Astrocyte of the cerebellum (primary cell): ENCODE measurements at places on chromosomes 12 and 14.

- no peak for DNase-seq
Measured at GRCh38 chr14:94269156-94269555, 23.9 kb downstream of the SERPINA10 start.

DNA sequence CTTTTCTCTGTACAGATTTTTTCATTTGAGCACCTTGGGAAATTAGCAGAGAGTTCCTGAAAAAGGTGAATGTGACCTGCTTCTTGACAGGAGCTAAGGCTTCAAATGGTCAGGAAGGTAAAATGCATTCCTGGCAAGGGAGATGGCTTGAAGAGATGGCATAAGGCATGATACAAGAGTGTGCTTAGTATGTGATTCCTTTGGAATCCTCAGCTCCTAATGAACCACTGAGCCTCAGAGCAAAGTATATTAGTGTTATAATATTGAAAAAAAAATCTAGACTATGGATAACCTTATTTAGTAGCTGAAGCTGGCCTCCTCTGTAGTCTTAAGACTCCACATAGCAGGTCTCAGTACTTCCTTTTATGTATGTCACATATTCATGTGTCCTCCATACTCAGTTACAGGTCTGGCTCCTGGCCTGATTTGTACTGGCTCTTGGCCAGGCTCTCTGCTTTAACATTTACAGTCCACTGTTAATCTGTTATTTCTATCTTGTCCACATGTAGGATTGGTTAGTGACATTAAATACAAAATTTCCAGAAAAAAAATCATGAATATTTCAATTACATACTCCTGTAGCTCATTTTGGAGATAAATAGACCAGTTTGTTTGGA, 17.9 kb downstream of the TOGARAM1 start:
- DNase-seq: no peak

DNA sequence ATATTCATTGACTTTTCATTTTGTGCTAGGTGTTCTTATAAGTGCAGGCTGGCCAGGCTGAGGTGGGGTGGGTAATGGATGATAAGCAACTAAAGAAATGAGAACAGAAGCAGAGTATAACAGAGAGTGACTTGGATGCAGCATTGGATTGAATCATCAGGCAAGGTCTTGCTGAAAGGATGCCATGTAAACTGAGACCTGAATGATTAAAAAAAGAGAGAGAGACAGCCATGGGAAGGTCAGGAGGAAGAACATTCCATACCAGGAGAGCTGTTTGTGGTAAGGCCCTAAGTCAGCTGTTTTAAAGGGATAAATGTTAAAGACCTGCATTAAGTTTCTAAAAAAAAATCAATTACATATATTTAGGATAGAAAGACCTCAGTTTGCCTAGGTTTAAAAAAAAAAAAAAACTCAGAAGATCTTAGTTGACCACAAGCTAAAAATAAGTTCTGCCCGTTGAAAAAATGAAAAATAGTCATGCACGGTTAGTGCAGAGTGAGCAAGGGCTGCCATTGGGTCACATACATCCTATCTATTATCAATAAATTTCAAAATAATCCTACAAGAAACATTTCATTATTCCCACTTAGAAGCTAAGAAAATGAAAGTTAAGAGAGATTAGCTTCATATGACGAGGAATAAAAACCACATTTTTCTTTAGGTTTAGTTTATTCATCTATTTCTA, 37.2 kb downstream of the IFNG start:
- DNase-seq: no peak

DNA sequence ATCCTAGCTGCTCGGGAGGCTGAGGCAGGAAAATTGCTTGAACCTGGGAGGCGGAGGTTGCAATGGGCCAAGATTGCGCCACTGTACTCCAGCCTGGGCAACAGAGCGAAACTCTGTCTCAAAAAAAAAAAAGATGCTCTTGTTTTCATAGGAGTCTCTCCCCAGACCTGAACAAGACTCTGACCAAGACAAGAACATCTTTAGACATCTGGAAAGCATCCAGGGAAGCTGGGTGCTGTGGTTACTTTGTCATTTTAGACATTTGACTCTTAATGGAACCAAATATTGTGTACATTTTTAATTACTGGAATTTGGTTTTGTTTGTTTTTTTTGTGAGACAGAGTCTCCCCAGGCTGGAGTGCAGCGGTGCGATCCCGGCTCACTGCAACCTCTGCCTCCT, 21.1 kb upstream of the ATF1 start:
- no peak for DNase-seq

DNA sequence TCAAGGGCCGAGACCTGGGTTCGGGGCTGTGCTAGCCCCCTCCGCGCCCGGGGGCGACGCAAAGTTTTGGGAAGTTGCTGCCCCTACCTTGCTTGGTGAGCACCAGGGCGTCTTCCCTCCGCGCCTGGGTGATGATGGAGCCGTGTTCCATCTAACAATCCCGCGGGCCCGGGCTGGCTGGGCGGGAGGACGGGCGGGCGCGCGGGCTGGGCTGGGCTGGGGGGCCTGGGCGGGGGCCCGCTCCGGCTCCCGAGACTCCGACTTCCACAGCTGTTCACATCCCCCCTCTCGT, 298 bp downstream of the CTDSP2 start:
- DNase-seq: no peak

- no peak for DNase-seq
Measured at GRCh38 chr12:95611676-95612309, 60.5 kb upstream of the USP44 start.

DNA sequence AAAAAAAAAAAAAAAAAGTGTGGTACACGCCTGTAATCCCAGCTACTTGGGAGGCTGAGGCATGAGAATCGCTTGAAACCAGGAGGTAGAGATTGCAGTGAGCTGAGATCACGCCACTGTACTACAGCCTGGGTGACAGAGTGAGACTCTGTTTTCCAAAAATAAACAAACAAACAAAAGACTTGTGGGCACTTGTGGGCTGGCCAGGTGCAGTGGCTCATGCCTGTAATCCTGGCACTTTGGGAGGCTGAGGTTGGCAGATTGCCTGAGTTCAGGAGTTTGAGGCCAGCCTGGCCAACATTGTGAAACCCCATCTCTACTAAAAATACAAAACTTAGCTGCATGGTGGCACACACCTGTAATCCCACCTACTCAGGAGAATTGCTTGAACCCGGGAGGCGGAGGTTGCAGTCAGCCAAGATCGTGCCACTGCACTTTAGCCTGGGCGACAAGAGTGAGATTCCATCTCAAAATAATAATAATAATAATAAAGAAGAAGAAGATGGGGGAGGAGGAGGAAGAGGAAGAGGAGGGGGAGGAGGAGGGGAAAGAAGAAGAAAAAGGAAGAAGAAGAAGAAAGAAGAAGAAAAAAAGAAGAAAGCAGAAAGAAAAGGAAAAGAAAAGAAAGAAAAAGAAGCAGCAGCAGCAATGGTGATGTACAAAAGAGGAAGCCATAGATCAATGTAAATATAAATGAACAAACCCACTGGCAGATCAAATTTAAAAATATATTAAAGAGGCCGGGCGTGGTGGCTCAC, 27.9 kb upstream of the CCNT1 start:
- DNase-seq: no peak

DNA sequence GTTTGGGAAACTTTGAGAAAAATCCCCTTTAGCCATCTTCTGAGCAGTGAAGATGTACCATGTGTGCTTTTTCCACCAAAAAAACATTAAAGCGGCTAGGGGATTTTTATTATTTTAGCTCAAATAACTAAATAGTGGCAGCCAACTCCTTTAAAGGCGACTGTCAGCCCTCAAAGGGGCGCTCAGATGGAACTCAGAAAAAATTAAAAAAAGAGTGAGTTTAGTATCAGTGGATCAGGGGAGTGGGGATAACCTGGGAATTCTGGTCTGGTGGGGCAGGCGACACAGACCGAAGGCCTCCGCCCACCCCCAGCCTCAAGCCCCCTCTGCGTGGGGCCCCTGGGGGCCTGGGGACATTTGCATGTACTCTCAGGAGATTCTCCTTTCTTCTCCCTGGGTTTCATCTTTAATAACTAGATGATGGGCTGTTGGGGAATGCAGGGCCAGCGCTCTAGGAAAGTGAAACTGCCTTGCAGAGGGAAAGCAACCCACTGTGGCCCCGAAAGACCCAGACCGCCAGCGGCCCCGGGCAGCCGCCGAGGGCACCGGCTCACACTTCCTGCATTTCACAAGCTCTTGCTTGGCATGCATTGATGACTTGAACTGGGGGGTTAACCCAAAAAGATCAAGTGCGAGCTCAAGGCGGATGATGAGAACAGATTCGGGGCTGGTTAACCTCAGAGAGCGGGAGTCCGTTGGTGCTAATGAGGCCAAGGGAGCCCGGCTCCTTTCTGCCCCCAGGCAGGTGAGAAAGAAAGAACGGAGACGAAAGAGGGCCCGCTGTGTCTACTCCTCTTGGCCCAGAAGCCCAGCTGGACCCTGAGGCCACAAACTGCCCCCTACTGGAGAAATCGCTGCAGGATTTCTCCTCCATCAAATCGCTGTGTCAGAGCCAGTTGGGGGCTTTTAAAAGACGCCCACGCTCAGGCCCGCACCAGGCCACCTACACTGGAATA, 7.3 kb upstream of the BATF start:
- DNase-seq: no peak

- no peak for DNase-seq
Measured at GRCh38 chr12:99611117-99611516, 36.4 kb upstream of the GARIN6 start.

DNA sequence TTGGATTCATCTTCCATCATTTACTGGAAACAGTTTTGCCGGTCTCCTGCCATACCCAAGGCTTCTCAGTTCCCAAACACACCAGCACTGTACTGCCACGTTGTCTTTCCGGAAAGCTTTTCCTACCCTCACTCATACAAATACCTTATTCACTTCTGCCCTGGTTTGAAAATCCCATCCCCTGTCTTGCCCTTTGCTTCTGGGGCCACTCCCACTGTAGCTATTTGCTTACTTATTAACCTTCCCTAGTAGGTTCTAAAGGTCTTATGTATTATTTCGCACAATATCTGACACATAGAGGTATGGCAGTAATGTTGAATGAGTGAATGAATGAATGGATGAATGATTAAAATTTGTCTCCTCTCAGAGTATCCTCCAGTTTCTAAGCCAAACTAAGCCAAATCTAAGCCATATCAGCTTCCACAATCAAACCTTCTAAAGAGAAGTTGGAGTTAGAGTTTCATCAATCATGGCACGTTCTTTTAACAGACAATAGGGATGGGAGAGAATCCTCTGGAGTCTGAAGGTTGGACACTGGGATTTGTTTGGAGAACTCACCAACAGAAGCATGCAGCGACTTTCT, 18.6 kb downstream of the TSPAN8 start:
- no peak for DNase-seq

DNA sequence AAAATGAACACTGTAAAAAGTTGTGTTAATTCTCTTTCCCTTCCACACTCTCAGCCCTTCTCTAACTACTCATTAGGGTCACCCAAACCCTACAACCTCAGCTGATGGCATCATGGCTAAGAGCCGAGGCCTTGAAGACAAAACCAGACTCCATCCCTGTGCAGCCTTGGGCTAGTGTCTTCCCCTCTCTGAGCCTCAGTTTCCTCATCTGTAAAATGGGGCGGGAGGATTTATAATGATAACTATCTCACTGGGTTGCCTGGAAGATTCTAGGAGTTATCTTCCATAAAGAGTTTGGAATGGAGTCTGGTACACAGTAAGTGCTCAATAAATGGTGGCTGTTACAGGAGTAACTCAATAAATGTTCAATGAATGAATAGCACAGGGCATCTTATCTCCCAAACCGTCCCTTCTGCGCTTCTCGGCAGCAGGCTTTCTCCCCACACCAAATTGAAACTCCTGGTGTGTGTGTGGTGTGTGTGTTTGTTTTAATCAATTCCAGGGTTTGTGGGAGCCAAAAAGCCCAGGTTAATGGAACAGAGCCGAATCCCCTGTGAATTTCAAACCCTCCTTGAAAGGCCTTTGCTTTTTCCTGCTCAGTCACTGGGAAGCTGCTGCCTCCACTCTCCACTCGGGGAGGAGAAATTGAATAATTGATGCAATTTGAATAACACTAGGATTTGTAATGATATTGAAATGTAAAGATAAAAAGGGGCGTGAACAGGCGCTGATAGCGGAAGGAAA, 61.2 kb upstream of the FAM222A start:
- no peak for DNase-seq

GRCh38 chr14:61151251-61151650, 129.9 kb downstream of the TMEM30B start:
- DNase-seq: no peak

DNA sequence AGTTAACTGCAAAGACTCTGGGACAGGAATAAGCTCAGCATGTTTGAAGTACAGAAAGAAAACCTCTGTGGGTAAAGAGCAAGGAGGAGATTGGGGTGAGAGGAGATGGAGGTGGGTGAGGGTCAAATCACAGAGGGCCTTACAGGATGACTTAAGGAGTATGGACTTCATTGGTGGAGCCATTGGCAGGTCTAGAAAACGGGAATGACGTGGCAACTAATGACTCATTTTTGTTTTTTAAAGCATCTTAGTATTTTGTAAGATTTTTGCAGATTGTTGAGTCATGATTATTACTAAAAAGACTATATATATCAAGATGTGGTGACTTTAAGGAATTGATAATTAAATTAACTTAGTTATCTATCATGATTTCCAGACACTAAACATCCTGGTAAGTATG, 18.5 kb downstream of the UTP20 start:
- DNase-seq: no peak

GRCh38 chr14:41051801-41052200, 554.9 kb upstream of the LRFN5 start:
- no peak for DNase-seq

GRCh38 chr12:20602641-20603391, 92.3 kb upstream of the SLCO1C1 start:
- peak; percentile 81 for DNase-seq

DNA sequence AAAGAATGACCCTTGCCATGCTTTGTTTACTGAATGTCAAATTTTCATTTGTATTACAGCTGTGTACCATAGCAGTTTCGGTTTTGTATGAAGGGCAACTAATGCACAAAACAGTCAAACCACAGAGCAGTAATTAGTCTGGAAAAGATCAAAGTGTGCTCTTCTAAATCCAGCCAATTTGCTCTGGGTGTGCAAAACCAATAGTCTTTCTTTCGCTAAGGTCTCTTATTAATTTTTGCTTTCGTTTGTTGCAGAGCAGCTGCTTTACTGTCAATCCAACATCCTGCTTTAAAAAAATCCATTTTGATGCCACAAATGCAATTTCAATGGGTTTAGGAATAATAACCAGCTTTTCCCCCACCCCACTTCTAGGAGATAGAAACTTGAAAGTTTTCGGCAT, 114.2 kb downstream of the BRMS1L start:
- DNase-seq: no peak

DNA sequence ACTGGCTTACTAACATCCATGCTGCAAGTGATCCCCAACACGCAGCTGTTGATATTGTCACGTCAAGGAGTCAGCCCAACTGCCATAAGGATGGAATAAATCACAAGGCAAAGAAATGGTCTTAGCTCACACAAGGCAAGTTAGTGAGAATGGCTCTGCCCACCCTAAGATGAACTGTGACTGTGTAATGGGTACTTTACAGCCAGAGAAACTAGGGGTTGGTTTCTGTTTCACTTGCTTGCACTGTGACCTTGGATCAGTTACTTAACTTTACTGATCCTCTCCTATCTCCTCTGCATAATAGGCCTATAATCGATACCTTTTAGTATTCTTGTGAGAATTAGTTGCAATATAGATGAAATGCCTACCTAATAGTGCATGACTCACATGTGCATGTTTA, 52.2 kb upstream of the ANO2 start:
- DNase-seq: no peak

- no peak for DNase-seq
Measured at GRCh38 chr12:106867651-106868050, 88.1 kb upstream of the TMEM263 start.
